ENCODE measurements at places on chromosomes 5 and 9.

- no peak for DNase-seq
These were observed 633.0 kb downstream of the LRRC70 start for GRCh38 chr5:63211448-63212132.

DNA sequence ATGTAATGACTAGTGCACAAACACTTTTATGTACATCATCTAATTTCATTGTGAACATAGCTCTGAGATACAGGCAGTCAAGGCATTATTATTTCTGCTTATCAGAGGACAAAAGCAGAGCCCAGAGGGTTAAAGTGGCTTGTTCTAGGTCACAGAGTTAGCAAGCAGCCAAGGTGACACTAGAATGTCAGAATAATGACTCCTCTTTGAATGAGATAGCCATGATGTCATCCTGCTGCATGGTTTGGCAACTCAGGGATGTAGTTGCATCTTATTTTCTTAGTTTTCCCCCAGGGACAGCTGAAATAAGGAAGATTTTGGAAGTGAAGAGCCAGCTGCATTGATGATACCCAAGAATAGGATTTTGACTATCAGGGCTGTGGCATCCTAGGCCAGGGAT, 54.4 kb downstream of the KCNV2 start:
- DNase-seq, result no peak

DNA sequence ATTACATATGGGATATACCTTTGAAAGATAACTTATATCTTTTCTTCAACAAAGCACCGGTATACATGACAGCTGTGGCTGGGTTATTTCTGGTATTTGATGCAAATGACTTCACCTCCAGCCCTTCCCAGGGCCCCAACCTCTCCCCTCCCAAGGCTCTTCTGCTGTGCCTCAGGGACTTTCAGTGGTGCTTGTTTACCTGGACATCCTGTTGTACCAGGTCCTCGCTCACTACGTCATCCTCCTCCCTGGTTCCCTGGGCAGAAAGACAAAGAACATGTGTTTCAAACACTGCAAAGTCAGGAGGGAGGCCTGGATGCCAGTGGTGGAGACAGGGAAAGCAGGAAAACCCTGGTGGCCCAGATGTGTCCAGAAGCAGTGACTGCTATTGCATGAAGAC, 23.4 kb downstream of the ANXA6 start:
- no peak for DNase-seq

GRCh38 chr5:90810211-90810610, 251.6 kb downstream of the ADGRV1 start:
- DNase-seq, result no peak

- no peak for DNase-seq
These were observed 267.9 kb upstream of the PDE4D start for GRCh38 chr5:60161340-60161934.

GRCh38 chr5:109803854-109804253, 114.1 kb downstream of the MAN2A1 start:
- no peak for DNase-seq

- no peak for DNase-seq
These were observed 116.9 kb downstream of the IRX2 start for GRCh38 chr5:2634399-2635176.

- DNase-seq, result no peak
These were observed 157.1 kb upstream of the NFIB start for GRCh38 chr9:14471041-14471440.

DNA sequence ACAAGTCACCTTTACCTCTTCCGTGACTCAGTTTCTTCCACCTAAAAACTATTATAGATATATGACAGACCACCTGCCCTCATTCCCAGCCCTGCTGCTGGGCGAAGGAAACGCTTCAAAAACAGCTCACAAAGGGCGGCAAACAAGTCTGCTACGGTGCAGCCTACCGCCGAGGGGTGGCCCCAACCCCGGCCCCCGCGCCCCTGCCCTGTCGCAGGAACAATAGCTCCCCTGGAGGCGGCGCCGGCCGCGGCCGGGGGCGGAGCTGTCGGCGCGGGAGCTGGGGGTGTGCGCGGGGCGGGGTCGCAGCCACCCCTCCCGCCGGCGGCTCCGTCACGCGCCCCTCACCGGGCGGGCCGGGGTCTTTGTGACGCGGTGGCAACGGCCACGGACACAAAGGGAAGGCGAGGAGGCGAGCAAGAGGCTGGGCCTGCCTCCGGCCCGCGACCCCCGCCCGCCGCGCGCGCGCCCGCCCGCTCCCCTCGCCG, at the start of gene TMEFF1:
TMEFF1 (plus strand) TSS at position 362 of the 488 bp plus-strand sequence. CDS start 396 bp downstream, outside the sequence.
- peak; percentile 65 for DNase-seq

- no peak for DNase-seq
These were observed 63.1 kb downstream of the FCHO2 start for GRCh38 chr5:73018892-73019291.
